Stimulated activated naive CD4-positive, alpha-beta T cell treated with Interleukin-2 at 50 U/mL for 16 hours (primary cell): ENCODE measurements at places on chromosomes 1 and 21.

GRCh38 chr1:2099886-2100779 is 49.9 kb downstream of the PRKCZ start:
- no peak for DNase-seq

DNA sequence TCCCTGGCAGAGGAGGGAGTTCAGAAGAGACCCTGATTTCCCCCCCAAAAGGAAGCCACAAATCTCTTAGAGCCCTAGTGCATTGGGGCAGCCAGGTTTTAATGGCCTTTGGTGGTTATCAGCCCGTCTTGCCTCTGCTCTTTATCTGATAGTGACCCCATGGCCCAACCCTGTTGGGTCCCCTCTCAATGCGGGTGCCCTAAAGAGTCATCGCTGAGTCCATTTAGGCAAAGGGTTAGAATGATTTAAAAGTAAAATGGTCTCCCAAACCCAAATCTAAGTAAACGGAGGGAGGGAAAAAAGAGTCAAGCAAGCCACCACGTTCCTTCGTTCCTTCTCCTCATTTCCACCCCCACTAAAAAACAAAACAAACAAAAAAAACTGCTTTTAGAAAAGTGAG is 164.0 kb downstream of the RUNX1 start:
- no peak for DNase-seq

DNA sequence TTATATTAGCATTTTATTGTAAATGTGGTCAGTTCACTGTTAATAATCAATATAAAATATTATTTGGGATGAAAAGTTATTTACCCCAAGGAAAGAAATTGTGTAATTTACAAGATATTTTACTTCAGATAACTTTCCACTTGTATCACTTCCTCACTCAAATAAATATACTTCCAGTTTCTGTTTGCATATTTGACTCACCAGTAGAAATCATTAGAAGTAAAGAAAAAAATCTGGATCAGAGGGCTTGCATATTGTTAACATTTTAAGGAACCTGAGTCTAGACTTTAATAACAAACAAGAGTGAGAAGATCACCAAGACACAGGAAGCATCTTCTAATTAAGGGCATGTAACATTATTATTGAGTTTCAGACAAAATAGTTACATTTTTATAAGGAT is 347 bp upstream of the KRTAP20-4 start:
- DNase-seq = no peak

- no peak for DNase-seq
Measured at GRCh38 chr1:161390559-161390858, 22.8 kb upstream of the CFAP126 start.

DNA sequence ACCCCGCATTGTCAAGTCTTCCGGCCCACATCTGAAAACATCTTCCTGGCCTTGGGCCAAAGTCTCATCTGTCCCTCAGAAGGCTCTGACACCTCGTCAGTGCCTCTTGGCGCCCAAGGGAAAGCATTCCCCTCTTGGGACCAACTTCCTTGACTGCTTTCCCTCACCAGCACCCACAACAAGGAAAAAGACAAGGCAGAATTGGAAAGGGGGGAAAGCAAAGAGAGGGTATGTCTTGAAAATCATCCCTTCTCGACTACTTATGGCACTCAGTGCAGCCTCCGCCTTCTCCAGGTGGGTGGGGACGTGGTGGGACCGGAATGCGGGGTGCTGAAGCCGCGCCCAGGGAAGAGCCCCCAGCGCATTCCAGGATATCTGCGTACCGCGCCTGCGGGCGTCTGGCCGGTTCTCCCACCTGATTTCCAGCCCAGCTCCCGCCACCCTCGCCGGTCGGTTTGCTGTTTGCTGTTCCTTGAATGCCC is 554 bp upstream of the SLC39A1 start:
- DNase-seq = no peak

GRCh38 chr1:8939362-8939995 is 6.2 kb upstream of the CA6 start:
- DNase-seq = no peak

DNA sequence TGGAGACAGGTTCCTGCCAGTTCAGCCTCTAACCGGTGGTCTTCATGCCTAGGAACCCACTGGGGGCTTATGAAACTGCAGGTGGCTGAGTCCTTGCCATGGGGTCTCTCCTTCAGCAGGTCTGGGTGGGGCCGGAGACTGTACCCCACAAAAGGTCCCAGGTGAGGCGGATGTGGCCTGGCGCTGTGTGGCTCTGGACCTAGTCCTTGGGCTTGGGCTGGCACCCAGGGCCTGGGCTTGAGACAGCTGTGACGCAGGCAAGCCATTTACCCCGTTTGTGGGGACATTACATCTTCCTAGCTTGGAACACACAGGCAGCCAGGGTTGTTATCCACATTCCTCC is 5.9 kb upstream of the SLX9 start:
- DNase-seq = no peak

GRCh38 chr1:64508629-64509028 is 38.7 kb downstream of the CACHD1 start:
- DNase-seq = no peak

GRCh38 chr1:36855699-36856494 is 178.4 kb downstream of the GRIK3 start:
- DNase-seq = no peak

GRCh38 chr1:1040004-1040991 is 20.4 kb downstream of the AGRN start:
- DNase-seq = peak; percentile 77

DNA sequence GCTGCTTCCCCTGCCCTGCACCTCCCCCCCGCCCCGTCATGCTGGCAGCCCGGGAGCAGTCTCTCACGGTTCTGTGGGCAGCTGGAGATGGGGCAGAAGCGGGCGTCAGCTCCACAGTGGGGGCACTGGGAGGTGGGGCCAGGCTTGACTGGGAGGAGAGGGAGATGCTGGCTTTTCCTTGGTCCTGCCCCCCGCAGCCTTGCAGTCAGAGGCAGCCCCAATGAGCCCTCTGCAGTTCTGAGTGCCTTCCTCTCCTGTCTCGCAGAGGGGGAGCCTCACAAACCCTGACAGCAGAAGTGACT is 21.7 kb downstream of the ARHGEF10L start:
- no peak for DNase-seq

DNA sequence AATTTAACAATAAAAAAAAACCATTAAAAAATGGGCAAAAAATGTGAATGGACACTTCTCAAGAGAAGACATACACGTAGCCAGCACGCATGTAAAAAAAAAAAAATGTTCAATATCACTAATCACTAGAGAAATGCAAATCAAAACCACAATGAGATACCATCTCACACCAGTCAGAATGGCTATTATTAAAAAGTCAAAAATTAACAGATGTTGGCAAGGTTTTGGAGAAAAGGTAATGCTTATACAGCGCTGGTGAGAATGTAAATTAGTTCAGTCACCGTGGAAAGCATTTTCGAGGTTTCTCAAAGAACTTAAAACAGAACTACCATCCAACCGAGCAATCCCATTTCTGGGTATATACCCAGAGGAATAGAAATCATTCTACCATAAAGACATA is 1091.5 kb upstream of the B3GALT2 start:
- DNase-seq = no peak

DNA sequence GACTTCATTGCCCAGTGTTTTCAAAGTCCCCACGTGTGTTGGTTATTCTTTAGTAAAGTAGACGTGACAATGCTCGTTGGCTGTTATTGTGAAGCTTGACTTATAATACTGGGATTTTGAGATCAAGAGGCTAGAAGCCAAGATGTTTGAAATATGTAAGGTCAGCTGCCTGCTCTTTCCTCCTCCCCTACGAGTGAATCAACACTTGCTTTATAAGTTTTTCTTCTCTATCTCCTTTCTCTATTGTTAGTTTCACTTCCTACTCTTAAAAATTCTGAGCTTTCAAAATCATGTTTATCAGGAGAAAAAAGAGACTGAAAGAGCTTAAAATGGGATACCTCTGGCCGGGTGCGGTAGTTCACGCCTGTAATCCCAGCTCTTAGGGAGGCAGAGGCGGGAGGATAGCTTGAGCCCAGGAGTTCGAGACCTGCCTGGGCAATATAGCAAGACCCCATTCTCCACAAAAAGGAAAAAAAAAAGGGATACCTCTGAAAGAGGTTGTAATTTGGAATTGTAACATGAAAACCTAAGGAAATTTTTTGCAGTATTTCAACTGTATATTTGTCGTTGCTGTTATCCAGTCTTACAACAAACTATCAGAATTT is 72.0 kb downstream of the EPB41 start:
- DNase-seq = no peak

DNA sequence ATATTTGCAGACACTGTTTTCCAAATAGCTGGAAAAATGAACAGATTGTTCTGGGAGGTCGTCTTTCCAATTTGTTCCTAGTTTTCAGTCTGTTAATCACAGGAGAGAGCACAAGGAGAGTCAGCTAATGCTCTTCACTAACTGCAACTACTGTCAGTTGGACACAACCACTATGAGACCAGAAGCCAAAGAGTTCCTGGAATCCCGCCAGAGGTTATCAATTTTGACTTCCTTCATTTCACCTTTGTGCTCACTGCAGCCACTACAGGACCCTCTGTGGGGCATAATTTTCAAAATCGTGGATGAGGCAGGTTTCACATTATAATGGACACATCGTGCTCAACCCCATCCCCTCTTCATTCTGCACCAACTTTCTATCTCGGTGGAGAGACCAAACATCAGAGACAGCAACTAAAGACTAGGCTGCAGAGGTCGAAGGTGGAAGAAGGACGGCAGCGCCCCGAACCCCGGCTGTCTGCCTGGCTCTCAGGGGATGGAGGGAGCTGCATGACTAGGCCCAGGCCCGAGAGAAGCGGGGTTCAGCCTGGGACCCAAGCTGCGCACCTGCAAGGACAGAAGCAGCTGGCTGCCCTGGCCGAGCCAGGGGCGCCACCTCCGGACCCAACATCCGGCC is 602 bp downstream of the KIAA0319L start:
- no peak for DNase-seq

DNA sequence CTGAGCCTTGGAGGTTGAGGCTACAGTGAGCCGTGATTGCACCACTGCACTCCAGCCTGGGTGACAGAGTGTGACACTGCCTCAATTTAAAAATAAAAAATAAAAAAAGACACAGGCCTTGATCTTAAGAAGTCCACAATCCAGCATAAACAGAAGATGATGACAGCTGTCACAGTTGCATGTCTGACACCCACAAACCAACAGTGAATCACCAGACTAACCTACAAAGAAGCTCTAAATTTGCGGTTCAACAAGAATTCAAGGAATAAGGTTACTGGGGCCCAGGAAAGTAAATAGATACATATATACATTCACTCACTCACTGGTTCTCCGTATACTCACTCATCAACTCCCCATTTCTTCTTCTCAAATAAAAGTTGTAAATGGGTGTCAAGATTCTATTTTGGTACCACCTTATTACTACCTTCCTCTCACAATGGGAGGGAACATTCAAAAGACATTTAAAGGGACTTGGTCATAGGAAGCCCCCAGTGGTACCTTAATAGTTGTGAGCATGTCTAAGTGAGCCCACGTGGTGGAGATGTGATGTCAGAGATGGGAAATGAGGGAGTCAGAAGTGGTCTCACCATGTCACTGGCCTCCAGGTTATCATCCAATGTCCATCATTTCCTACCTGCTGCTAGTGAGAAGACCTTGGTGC is 66.9 kb upstream of the PRDX6 start:
- DNase-seq = no peak

DNA sequence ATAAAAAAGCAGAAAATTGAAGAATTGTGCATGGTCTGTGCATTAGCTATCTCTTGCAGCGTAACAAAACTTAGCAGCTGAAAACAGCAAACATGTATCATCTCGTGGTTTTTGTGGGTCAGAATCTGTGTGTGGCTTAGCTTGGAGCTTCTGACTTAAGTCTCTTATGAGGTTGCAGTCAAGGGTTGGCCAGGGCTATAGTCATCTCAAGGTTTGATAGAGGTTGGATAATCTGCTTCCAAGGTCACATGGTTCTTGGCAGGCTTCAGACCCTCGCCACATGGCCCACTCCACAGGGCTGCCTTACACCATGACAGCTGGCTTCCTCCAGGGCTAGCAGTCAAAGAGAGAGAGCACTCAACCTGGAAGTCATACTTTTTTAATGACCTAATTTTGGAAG is 35.9 kb downstream of the CNST start:
- no peak for DNase-seq

DNA sequence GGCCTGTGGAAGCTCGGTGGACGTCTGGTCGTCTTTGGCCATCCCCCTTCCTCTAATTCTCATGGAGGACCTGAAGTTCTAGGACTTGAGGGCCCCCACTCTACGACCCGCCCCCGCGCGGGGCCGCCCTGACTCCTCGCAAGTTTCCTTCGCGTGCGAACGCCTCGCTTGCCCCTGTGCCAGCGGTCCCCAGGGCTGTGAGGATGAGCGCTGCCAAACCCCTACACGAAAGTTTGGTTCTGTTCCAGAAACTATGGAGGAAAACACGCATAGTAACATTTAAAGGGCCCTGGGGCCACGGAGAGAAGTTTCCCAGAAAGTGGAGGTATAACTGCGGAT is 304 bp upstream of the GNG12 start:
- no peak for DNase-seq

- DNase-seq = no peak
Measured at GRCh38 chr1:157852476-157852875, 10.9 kb upstream of the CD5L start.

DNA sequence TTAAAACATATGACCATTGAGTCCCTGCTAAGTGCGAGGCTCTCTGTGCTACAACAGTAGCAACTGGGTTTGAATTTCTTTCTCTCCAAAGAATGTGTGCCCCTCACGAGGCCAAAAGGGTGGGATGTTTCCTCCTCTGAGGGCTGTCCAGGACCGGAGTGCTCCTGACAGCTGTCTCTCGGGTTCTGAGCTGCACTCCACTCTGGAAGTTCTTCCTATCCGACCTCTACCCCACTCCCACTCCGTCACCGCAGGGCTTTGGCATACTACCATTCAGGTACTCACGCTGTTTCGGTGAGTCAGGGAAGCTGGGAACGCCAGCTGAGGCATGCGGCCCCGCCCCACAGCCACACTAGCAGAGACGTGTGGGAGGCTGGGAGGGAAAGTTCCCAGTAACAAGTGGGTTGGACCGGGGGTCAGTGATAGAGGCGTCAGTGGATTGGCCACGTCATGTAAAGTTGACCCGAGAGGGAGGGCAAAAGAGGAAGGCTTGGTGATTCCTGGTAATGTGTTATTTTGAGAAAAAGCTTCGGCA is 705 bp upstream of the SLC50A1 start:
- DNase-seq = peak; percentile 76

DNA sequence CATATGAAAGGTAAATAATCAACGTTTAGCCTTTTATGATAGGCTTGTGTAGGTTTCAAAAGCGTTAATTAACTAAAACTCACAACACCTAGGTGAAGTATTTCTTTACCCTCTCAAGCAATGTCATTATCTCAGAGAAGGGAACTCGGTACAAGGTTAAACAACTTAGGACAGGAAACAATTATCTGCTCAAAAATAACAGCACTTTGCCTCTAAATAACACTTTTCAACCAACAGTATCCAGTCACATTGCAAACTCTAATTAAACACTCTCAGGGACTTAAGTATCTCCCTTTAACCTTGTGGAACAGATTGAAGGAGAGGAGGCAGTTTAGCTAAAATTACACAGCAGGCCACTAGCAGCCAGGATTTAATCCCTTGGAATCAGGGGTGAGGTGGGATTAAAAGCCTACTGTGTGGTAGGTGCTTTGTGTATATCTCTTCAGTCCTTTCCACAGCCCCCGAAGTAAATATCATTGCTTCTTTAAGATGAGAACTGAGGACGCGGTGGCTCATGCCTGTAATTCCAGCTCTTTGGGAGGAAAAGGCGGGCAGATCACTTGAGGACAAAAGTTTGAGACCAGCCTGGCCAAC is 5.2 kb upstream of the AKNAD1 start:
- no peak for DNase-seq
